Thoracic aorta (tissue), 2 donors: ENCODE measurements at places on chromosomes 4 and X. TPM values are rescaled to one million over a fixed set of nuclear protein-coding genes. Genes with fewer than 3 reads are reported as not detected.

GRCh38 chr4:168781341-168781740, 228.7 kb downstream of the CBR4 start:
- no peak overlapping the region for H3K27ac ChIP-seq
- DNase-seq = no peak
- H3K4me3 ChIP-seq = no peak overlapping the region
- H3K27me3 ChIP-seq = no peaks in the 10 kb centered on the region
- H3K4me1 ChIP-seq = no peaks in the 10 kb centered on the region

SOX3 gene
- total RNA-seq = not detected

PAK3 gene
- 11.6 TPM for total RNA-seq

CCDC120 gene
- 5.6 TPM for total RNA-seq

DNA sequence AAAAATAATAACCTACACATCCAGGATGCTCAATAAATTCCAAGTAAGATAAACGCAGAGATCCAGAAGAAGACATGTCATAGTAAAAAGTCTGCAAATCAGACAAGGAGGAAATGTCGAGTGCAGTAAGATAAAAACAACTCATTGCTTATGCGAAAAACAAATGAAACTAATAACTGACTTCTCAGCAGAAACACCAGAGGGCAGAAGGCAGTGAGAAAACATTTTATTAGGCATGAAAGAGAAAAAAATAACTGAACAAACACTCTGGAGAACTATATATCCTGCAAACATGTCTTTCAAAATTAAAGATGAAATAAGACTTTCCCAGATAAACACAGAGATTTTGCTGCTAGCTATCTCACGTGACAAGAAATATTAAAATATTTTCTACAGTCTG, 201.3 kb upstream of the CTSO start:
- H3K4me1 ChIP-seq = no peaks in the 10 kb centered on the region
- no peaks in the 10 kb centered on the region for H3K27me3 ChIP-seq
- H3K4me3 ChIP-seq = no peak overlapping the region
- H3K36me3 ChIP-seq = no peaks in the 10 kb centered on the region
- no peak overlapping the region for H3K27ac ChIP-seq

MAOB gene
- total RNA-seq = 40.6 TPM

- DNase-seq = no peak
- H3K4me1 ChIP-seq = peaks cover 14% of the 10 kb centered on the region
- H3K36me3 ChIP-seq = no peaks in the 10 kb centered on the region
- no peak overlapping the region for H3K4me3 ChIP-seq
Measured at GRCh38 chr4:25863831-25864418, 1.1 kb upstream of the SEL1L3 start.

STATH gene
- total RNA-seq = not detected

DNA sequence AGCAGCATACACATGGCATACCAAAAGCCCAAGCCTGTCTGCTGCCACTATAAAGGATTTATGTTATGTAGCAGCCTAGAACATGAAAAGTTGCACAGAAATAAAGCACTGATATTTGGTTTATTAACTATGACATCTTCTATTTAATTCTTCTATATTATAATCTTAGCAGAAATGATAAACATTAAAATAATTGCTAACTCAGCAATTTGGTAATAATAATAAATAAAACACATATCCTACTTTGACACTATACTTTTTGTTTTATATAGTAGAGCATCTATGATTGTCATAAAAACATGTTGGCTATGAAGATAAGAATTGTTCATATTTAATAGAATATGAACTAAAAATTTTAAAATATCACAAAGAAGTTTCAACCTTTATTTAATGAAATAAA, 1733.3 kb upstream of the IGFBP7 start:
- H3K27me3 ChIP-seq = no peaks in the 10 kb centered on the region
- H3K27ac ChIP-seq = no peak overlapping the region
- H3K36me3 ChIP-seq = no peaks in the 10 kb centered on the region
- DNase-seq = no peak
- H3K4me3 ChIP-seq = no peak overlapping the region

GAGE1 gene
- not detected for total RNA-seq

UCHL1 gene
- 64.7 TPM for total RNA-seq

CLDN34 gene
- total RNA-seq = not detected

GRCh38 chr4:76772498-76773106, 125.3 kb downstream of the SOWAHB start:
- H3K4me3 ChIP-seq = no peak overlapping the region
- peaks cover 39% of the 10 kb centered on the region for H3K36me3 ChIP-seq
- DNase-seq = no peak
- no peak overlapping the region for H3K27ac ChIP-seq

DNA sequence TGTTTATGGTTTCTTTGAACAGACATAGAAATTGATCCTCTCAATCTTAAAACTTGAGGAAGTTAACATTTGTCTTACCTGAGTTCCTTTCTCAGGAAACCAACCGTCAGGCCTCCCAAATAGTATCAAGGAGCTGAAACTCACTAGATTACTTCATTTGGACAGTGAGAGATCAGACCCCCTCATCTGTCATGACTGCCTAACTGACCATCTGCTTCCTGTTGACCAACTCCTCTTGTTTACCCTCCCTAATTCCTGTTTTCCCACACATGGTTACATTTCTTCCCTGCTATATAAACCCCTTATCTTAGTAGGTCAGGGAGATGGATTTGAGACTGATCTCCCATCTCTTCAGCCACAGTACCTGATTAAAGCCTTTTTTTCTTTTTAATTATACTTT, 46.2 kb upstream of the NMU start:
- no peak overlapping the region for H3K4me3 ChIP-seq
- H3K27ac ChIP-seq = no peak overlapping the region
- H3K27me3 ChIP-seq = no peaks in the 10 kb centered on the region
- no peaks in the 10 kb centered on the region for H3K4me1 ChIP-seq

NBDY gene
- 8.3 TPM for total RNA-seq

- H3K4me1 ChIP-seq = no peaks in the 10 kb centered on the region
- no peaks in the 10 kb centered on the region for H3K36me3 ChIP-seq
- no peaks in the 10 kb centered on the region for H3K27me3 ChIP-seq
- H3K4me3 ChIP-seq = peak overlapping the region; percentile 3
- no peak for DNase-seq
Measured at GRCh38 chr4:86482306-86483172, 111.6 kb upstream of the PTPN13 start.

DNA sequence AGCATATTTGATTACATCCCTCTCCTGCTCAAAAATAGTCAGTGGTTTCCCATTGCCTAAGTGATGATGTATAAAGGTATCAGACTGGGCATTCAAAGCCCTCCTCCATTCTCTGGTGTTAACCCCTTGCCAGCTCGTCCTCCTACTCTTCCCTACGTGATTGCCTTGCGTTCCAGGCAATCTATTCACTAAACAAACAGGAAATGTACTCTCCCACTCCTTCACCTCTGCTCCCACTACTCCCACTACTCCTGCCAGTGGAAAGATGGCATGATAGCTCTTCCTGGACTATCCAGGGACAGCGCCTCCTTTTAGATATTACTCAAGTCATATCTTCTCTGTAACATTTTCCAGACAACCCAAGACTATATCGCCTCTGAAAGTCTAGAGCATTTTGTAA, 5.8 kb downstream of the DGAT2L6 start:
- H3K27me3 ChIP-seq = no peaks in the 10 kb centered on the region
- no peaks in the 10 kb centered on the region for H3K36me3 ChIP-seq
- H3K4me1 ChIP-seq = no peaks in the 10 kb centered on the region
- DNase-seq = no peak

DNA sequence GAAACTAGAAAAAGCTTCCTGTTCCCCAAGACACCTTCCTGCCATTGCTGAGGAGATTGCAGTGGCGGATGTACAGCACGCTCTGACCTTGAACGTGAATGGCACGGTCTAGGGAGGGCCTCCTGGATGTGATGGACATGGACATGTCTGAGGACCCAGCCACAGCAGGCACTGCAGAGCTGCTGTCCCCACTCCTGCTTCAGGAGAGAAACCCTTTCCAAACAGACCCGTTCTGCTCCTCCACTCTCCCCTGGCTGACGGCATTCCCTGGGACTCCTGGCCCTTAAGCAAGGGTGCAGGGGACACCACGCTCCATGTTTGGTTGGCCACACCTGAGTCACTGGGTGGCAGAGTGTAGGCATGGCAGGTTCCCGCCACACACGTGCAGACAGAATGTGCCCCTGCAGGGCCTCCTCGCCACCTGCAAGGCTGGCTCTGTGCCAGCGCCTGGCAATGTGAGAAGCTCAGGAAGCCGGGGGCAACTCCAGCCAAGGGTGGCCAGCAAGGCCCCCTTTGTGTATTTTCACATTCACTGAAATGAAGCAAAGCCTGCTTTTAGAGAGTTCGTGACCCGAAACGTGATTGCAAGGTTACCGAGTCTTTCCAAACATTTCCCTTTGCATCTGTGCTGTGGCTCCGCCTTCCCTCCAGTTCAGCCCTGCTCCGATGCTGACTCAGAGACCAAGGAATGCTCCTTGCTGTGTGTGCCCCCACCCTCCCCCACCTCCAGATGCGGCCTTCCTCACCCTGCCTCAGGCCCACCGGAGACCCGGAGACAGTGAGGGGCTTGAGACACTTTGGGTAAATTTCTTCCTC, 46.1 kb downstream of the HTRA3 start:
- no peak for DNase-seq
- H3K4me3 ChIP-seq = peak overlapping the region; percentile 53
- H3K27me3 ChIP-seq = no peaks in the 10 kb centered on the region
- peaks cover 31% of the 10 kb centered on the region for H3K4me1 ChIP-seq
- no peak overlapping the region for H3K27ac ChIP-seq

DNA sequence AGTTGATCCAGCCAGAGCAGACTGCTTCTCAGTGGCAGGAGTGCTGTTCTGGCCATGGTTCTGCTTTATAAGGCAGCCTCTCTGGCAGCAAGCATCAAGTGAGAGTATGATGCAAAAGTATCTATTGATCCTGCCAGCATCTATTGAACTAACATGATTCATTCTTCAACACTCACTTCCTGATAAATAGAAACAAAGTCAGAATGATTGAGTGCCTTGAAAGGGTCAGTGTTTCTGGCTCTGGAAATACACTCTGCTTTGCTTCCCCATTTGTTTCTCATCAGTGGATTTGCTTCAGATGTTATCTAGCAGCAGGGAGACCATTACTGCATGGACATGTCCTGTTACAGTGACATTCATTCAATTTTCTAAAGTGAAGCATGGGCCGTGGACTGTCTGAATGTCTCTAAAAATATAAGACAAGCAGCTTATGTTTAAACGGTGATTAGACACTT, 66.2 kb upstream of the FRAS1 start:
- H3K4me1 ChIP-seq = no peaks in the 10 kb centered on the region
- no peak for DNase-seq
- H3K27me3 ChIP-seq = no peaks in the 10 kb centered on the region

DNA sequence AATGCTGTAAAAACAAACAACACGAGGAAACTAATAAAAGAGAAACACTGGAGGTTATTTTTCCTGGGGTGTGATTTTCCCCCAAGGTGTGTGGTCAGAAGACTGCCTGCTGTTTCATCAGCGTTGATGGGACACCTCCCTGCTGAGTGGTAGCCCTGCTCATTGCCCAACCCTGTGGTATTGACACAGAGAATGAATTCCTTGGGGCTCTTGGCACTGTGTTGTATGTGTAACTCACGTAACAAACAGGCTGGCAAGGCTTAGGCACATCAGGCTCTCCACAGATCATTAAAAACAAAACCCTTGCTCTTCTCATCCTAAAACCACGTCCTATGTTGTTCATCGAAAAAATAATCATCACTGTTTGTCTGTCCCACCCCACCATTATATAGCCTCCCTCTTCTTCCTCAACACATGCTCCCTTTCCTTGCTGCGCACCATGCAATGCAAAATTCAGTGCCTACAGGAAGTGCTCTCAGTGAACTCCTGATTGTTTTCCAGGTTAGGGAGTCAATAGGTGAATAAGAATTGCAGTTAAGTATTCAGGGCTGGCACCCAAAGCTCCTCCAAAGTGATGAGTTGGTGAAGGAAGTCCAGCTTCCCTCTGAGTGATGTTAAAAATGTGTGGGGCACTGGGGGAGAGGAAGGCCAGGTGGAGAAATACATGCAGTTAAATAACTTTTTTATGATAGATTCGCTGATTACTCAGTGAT, 11.4 kb upstream of the PUDP start:
- no peak for DNase-seq
- H3K27ac ChIP-seq = no peak overlapping the region
- no peak overlapping the region for H3K4me3 ChIP-seq
- H3K4me1 ChIP-seq = peaks cover 7% of the 10 kb centered on the region
- H3K36me3 ChIP-seq = no peaks in the 10 kb centered on the region

GRCh38 chrX:13144927-13145655, 100.7 kb upstream of the FAM9C start:
- H3K36me3 ChIP-seq = no peaks in the 10 kb centered on the region
- H3K4me1 ChIP-seq = peaks cover 18% of the 10 kb centered on the region
- H3K27me3 ChIP-seq = no peaks in the 10 kb centered on the region
- no peak overlapping the region for H3K27ac ChIP-seq
- DNase-seq = no peak
- H3K4me3 ChIP-seq = no peak overlapping the region

DNA sequence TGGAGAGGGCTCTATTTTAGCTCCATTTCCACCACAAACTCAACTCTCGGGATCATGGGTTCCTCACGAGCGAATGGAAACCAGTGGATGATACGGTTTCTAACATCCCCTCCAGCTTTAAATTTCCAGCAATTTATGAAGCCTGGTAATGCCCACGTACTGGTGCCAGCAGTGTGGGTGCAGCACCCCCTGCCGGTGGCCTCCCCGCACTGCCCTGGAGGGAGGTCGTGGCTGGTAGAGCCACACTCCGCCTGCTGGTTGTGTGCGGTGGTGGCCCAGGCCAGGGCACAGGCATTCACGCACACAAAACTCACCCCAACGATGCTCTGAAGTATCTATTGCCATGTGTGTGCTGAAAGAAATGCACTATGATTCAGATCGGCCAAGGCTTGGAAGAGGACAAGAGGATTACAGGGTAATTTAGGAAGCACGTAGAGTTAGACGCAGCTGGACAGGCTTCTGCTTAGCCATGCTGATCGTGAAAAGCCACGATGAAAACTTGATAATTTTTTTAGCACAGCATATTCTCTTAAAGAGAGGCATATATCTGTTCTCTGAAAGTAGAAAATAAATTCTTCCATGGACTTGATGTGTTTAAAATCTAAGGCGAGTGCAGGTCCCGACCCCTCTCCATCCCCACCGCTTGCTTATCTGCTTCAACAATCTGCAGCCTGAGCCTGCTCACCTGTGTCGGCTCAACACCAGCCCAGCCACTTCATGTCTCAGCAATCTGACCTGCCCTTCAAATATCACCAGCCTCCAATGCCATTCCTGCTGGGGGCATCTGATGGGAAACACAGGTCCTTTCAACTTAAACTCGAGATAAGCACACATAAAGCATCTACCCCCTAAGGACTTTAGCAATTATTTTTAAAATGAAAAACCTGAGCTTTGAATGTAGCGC, 59.1 kb downstream of the SCD5 start:
- H3K4me1 ChIP-seq = no peaks in the 10 kb centered on the region
- DNase-seq = no peak
- H3K27me3 ChIP-seq = no peaks in the 10 kb centered on the region
- no peak overlapping the region for H3K27ac ChIP-seq
